Lung (tissue), 17 donors: ENCODE measurements at places on chromosomes 6 and 20.

- DNase-seq, result no peak
Observed at GRCh38 chr6:12296604-12297003, 6.4 kb downstream of the EDN1 start.

DNA sequence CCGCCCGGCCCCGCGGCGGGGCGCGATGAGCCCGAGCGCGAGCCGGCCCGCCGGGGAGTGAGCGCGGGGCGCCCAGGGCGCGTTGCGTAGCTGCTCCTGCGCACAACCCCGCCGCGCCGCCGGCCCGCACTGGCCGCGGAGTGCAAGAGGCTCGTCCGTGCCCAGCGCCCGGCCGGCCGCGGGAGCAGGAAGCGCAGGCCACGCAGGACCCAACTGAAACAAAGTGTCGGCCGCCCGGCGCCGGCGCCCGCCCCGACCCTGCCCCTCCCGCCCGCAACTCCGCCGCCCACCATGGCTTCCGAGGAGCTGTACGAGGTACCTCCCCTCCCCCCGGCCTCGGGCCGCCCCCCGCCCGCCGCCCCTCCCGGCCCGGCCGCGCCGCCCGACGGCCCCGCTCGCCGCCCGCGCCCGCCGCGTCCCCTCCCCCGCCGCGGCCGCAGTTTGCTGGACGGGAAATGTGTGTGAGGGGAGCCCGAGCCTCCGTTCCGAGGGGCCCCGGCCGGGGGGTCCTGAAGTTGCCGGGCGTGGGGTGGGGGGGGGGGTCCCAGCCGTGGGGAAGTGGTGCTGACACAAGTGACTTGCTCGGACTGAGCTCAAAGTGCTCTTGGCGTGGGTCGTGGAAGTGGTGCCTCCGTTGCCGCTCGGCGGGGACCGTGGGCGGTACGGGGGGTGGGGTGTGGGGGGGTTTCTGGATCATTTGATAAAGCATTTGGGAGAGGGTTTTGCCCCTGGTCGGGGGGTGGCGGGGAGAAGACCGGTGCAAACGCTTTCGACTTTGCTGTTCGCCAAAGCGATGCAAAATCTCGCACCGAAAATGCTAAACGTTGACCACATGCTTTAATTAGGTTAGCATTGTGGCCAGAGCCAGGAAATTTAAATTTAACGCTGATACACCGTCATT is 539 bp downstream of the CDYL start:
- DNase-seq, result peak; percentile 69

DNA sequence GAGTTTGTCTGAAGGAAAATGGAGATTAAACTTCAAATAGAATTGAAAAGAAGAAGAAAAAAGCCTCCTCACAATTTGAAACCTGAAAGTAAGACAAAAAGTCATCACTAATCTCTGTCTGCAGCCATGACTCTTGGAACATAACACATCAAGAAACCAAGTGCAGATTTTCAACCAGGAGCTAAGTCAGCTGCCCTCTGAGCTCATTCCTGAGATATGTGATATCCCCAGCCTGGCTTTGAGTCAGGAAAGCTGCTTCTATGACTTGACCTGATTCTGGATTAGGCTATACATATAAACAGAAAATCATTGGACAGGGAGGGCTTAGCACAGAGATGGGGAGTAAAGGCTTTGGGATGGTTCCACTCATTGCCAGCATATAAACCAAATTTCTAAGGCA is 891.4 kb downstream of the TFAP2A start:
- no peak for DNase-seq

DNA sequence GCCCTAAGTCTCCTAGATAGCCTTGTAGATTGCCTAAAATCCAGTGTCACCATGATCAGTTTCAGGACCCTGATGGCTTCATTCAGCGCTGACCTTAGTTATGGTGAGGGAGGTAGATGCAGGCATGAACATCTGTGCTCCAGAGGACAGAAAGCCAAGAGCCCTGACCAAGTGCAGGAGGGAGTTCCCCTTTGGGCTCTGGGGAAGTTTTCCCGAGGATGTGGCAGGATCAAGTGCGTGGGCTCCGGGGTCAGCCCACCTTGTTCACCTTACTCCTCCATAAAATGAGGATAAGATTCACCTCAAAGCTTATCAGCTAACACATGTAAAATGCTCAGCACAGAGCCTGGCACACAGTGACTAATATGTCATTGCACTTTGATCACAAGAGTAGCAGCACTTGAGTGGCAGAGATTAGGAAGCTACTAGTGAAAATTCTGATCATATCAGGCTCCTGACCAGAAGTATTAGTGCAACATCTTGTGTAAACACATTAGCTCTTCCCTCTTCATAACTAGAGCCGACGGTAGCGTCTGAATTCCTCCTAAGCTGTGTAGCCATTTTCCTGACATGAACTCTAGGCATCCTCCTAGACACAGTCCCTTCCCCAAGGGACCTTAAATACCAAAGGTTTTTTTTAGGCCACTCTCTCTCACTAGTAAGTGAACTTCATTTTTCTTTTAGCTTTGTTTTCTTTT is 125.2 kb downstream of the SULF2 start:
- DNase-seq, result no peak

DNA sequence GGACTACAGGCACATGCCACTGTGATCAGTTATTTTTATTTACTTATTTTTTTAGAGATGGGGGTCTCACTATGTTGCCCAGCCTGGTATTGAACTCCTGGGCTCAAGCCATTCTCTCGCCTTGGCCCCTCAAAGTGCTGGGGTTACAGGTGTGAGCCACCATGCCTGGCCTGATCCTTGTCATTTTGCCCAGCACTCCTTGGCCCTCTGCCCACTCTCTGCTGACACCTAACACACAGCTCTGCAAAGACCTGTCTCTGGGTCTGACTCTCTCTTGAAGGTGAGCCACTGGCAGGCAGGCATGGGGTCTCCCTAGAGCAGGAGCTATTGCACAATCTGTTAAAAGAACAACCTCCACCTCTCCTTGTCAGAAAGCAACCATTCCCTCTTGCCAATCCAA is 155.6 kb downstream of the ZFP64 start:
- no peak for DNase-seq

DNA sequence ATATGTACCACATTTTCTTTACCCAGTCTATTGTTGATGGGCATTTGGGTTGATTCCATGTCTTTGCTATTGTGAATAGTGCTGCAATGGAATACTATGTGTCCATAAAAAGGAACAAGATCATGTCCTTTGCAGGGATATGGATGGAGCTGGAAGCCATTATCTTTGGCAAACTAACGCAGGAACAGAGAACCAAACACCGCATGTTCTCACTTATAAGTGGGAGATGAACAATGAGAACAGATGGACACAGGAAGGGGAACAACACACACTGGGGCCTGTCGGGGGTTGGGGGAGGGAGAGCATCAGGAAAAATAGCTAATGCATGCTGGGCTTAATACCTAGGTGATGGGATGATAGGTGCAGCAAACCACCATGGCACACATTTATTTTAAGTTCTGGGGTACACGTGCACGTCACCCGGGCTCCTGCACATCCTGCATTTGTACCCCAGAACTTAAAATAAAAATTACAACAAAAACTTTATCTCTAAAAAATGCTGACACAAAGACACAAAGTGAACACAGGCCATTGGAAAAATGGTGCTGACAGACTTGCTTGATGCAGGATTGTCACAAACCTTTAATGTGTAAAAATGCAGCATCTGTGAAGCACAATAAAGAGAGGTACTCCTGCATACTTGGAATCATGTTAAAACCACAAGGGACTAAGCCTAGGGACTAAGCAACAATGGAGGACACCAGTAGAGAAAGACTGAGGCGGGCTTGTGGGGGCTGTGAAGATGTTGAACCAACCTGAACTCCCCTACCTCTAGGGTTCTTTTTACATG is 48.8 kb downstream of the BCAS1 start:
- no peak for DNase-seq

GRCh38 chr20:13692802-13693736 is 54.3 kb upstream of the TASP1 start:
- DNase-seq, result no peak

GRCh38 chr6:56714982-56715456 is 72.3 kb upstream of the DST start:
- no peak for DNase-seq

GRCh38 chr6:169981568-169981967 is 230.1 kb downstream of the ERMARD start:
- DNase-seq, result no peak

GRCh38 chr6:139156551-139156950 is 21.7 kb downstream of the HECA start:
- DNase-seq, result no peak

DNA sequence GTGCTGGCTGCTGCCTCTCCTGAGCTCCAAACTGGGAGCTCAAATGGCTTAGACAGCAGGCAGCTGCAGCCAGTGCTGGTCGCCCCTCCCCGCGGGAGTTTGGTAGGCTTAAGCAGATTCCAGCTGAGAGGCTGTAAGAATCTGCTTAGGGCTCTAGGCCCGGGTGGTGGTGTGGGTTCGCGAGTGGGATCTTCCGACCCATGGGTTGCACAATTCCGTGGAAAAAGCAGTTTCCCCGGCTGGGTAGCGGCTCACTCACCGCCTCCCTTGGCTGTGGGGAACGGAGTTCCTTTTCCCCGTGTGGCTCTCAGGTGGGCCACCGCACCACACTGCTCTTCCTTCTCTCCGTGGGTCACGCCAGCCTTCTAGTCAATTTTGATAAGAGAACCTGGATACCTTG is 232.5 kb downstream of the PKHD1 start:
- no peak for DNase-seq

- peak; percentile 85 for DNase-seq
Observed at GRCh38 chr6:153131037-153131981, at the start of gene RGS17. RGS17 (minus strand) TSS chr6:153131282; CDS start chr6:153044018, 87,264 bp downstream.

DNA sequence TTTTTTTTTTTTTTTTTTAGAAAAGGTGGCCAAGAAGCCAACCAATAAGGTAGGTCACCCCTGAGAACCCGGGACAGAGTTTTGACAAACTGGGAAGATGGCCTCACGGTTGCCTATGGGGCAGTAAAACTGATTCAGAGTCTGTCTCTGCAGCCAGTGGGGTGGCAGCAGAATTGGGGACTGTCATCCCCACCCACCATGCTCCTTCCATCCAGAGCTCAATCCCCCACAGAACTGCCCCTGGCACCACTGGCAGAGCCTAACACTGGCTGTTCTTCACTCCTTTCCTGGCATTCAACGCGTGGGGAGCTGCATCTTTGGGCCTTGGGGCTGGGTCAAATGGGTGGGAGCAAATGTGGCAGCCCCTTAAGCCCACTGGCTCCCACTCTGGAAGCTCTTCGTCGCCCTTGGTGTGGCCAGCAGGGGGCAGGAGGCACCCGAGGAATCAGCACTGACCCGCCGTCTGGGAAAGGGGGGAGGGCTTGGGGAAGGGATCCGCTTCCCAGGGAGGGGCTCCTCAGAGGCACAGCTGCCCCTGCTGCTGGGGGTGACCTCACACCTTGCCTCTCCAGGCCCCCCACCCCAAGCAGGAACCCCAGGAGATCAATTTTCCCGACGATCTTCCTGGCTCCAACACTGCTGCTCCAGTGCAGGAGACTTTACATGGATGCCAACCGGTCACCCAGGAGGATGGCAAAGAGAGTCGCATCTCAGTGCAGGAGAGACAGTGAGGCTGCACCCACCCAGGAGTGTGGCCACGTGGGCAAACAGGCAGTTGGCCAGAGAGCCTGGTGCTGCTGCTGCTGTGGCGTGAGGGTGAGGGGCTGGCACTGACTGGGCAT is 10.4 kb downstream of the CD40 start:
- no peak for DNase-seq

GRCh38 chr20:37845241-37845681 is 57.7 kb upstream of the VSTM2L start:
- no peak for DNase-seq

DNA sequence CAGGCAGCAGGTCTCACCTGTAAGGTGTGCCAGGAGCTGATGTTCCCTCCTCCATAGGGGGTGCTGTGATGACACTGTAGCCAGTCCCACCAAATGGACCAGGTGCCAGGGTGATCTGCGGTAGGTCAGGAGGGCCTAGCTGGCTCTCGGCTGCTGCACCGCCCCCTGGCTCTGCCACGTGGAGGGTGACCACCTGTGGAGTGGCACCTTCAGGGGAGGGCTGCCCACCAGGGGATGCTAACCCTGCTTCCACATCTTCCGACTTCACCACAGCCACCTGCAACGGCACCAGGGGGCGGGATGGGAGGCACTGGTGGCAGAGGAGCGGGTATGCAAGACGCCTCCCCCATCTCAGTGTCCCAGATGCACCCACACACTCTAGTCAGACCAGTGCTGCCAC is 18.3 kb downstream of the ZNF335 start:
- no peak for DNase-seq

GRCh38 chr6:155040154-155040553 is 45.0 kb downstream of the TIAM2 start:
- DNase-seq, result no peak

DNA sequence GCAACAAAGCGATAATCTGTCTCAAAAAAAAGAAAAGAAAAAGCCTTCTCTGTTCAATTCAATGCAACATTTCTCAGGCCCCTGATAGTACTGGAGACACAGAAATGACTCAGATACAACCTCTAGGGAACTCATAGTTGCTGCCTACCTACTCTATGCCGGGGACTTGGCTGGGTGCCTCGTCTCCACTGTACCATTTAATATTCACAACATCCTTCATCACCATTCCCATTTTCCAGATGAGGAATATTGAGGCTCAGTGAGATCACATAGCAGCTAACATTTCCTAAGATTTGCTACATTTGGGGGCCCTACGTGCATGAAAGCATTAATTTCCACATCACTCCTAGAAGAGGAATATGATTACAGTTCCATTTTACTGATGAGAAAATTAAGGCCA is 7.5 kb downstream of the NOL4L start:
- DNase-seq, result no peak

GRCh38 chr6:44145839-44146238 is 12.8 kb upstream of the CAPN11 start:
- no peak for DNase-seq

DNA sequence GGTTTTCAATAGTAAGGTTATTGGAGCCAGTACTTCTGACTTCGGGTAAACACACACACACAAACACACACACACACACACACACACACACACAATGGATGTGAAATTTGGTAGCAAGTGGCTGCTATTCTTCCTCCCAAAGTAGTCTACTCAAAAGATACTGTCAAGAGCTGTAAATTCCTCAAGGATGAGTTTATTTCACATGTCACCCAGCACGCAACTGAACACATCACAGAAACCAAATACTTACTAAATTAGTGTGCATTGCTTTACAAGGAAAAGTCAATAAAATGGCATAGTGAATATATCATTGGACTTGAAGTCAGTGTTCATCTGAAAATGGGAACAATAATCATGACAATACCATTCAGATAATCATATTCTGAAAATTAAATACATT is 32.9 kb downstream of the MMUT start:
- DNase-seq, result no peak

GRCh38 chr6:150004101-150004782 is 21.1 kb downstream of the RAET1L start:
- no peak for DNase-seq

GRCh38 chr6:166317261-166318212 is 9.3 kb upstream of the PRR18 start:
- DNase-seq, result no peak

- DNase-seq, result no peak
Observed at GRCh38 chr20:15795305-15796019, 777.8 kb downstream of the KIF16B start.

- peak; percentile 67 for DNase-seq
Observed at GRCh38 chr6:137210903-137211302, 8.3 kb downstream of the IFNGR1 start.
